ENCODE measurements at places on chromosomes 1 and 21. TPM values are rescaled to one million over a fixed set of nuclear protein-coding genes. Genes with fewer than 3 reads are reported as not detected.

DNA sequence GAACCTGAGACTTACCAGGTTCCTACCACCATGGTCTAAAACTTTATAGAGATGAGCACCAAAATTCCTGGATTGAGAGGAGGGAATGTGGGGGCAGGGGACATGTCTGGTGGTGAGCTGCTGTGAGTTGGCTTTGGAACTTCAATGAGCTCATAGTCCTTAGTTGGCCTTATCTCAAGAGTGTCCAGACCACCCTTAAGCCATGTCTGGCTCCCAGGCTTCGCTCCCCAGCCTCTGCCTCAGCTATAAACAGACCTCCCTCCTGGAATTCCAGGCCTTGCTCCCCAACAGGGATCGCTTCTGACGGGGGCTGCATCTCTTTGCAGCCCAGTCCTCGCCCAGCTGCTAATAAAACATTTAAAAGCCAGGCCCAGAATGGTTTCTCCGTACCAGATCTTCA, 19.5 kb downstream of the ATF3 start:
- DNase-seq, result no peak

Gene KCNA3
- 0.18 TPM for polyA plus RNA-seq

Gene BARHL2
- polyA plus RNA-seq, result not detected

GRCh38 chr1:162007466-162007865, 16.2 kb downstream of the OLFML2B start:
- no peak for DNase-seq

DNA sequence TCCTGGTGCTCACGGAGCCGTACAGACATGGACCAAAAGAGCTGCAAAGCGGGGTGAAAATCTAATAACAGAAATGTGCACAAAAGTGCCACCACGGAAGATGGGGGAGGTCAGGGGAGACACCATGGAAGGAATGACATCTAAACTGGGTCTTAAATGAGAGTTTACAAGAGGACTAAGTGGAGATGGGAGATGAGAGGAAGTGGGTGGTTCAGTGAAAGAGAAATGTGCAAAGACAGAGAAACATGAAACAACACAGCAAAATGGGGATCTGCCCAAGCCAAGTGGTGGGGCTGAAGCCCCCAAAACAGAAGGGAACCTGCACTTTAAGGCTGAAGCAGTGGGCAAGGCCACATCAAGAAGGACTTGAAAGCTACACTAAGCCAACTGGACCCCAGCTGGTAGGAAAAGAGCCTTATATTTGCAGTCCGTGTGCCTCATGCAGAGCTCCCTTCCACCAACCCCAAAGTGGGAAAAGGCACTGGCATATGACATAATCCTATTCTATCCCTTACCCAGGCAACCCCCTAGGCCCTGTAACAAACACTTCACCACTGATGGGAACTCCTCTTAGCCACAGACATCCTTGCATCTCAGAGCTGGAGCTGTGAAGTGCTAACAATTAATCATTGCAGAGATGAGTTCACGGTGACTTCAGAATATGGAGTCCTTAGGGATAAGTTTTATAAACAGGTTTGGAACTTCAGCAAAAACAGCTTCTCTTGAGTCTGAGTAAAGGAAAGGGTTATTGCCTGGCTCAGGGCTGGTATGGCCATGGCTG, 198.6 kb upstream of the EDN2 start:
- DNase-seq, result no peak

DNA sequence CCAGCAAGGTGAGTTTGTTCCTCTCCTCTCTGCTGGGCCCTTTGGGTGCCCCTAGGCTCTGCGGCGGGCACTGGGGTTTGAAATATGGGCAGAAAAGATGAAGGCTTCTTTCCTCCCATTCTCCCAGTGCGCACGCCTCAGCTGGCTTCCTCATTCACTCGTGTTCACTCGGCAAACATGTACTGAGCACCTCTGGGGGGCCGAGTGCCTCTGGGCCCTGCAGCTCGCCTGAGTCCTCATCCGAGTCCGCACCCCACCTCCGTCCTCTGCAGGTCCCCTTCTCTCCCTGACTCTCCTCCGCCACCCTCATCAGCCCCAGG, 98.5 kb upstream of the RUNX3 start:
- no peak for DNase-seq

Gene DMBX1
- not detected for polyA plus RNA-seq

DNA sequence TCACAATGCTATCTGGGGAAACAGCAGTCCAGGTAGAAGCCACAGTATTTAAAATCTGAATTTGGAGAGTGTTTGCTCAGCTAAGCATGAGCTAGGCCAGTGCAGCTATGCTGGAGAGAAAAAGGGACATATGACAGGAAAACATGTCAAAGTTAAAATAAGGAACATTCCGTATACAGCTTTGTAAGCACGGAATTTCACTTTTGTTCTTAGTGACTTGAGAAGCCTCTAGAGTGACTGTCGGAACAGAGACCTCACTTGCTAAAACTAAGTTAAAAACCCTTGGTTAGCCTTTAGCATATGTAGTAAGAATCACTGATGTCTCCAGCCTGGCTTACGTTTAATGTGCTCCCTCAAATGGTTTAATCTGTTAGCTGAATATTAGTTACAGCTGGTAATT, 661.7 kb downstream of the KCNT2 start:
- DNase-seq, result no peak

DNA sequence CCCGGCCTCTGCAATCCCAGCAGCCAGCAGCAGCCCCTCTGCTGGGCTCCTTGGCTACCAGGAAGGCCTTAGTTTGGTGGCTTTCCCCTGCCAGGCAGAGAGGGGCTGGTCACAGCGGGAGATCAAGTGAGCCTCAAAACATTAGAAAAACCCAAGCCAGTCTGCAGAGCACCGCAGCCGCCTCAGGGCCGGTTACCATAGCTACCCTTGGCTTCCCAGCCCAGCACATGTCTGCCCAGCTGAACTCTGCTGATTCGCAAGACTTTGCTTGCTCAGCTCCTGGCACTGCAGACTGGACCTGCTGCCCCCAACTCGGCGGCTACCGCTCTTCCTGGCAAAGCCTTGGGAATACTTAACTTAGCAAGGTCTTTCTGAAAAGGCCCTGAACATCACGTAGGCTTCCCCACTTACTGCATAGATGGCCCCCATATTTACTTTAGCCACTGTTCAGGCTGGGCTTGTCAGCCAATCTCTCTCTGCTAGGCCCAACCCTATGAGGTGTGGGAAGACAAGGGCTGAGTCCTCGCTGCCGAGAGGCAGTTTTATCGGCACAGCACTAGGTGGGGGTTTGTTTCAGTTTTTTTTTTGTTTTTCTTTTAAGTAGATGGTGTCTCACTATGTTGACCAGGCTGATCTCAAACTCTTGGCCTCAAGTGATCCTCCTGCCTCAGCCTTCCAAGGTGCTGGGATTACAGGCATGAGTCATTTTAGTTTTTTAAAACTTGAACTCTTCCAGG, 28.6 kb upstream of the PLEKHG5 start:
- DNase-seq, result peak; percentile 65

DNA sequence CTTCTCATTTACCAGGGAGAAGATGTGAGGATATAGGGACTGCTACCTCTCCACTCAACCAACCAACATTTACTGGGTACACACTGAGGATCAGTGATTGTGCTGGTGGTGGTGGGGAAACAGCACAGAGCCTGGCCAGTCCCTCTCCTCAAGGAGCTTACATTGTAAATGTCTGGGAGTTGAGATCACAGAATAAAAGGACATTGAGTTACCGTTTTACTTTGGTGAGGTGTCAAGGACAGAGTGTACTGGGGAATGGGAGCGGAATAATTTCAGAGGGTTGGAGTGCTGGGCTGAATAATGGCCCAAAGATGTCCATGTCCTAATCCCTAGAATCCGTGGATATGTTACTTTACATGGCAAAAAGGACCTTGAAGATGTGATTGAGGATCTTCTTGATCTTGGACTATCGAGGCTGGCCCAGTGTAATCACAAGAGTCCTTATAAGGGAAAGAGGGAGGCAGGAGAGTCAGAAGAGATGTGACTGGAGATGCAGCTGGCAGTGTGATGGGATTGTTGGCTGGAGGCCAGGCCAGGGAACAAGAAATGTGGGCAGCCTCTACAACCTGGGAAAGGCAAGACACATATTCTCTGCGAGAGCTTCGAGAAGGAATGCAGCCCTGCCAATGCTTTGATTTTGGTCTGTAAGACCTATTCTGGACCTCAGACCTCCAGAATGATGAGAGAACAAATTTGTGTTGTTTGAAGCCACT, 26.6 kb upstream of the RWDD3 start:
- no peak for DNase-seq

Gene SPRR1A
- not detected for polyA plus RNA-seq

DNA sequence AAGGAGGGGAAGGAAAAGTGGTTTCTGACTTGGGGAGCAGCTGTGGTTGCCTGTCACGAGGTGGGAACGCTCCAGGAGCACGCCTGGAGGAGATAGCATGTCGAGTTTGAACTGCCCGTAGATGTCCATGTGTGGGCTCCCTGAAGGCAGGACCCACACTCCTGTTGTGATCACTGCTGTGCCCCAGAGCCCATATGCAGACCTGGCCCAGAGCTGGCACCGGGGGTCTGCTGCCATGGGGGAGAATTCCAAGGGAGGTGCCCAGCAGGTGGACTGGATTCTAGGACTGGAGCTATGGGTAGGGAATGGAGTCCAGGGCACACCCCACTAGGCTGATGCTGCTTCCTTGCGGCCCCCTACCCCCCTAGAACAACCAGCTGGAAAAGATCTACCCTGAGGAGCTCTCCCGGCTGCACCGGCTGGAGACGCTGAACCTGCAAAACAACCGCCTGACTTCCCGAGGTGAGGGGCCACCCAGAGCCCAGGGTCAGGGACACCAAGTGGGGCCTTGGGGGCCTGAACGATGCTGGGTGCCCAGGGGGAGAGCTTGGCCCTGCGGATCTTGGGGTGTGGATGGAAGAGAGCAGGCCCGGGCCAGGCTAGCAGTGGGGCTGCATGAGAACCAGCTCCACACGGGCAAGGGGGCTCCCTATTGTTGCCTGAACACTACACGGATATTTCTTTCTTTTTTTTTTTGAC, 9.3 kb downstream of the PODN start:
- DNase-seq, result no peak

DNA sequence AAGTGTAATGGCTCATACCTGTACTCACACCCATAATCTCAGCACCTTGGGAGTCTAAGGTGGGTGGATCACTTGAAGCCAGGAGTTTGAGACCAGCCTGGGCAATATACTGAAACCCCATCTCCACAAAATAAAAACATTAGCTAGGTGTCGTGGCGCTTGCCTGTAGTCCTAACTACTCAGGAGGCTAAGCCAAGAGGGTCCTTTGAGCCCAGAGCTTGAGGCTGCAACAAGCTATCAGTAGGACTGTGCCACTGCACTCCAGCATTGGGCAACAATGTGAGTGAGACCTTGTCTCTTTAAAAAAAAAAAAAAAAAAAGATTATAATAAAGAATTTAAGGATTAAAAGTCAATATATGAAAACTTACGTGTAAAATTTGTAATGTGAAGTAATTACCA, 11.7 kb downstream of the BPNT1 start:
- DNase-seq, result no peak

DNA sequence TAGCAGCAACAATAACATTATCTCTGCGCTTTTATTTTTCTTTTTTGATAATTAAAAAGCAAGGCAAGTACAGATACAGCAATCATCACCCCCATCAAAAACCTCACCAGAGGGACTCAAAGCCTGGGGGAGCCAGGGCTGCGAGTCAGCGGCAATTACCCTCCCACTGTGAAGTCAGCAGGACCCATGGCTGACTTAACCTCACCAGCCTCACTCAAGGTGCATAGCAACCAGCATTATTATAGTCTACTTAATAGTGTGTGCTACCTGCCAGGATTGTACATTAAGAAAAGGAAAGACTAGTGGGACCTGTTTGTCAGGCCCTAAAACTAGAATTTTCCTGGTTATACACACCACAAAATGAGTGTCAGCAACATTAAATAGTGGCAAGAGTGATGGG, 28.9 kb upstream of the SERBP1 start:
- DNase-seq, result no peak

DNA sequence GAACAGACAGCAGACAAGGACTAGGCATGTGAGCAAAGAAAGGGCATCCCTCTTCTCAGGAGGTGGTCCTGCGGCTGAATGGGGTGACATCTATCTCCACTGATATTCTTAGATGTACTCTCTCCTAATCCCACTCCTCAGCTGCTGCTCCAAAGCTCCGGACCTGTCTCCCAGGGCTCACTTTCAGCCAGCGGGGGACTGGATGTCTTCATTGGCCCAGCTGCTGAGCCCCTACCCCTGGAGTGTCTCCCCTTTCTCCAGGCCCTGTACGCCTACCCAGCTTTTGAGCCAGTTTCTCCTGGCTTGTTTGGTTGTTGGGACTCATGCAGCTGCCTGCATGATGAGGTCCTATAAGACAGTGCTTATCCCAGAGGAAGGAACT, 28.8 kb upstream of the CSF1 start:
- DNase-seq, result no peak

DNA sequence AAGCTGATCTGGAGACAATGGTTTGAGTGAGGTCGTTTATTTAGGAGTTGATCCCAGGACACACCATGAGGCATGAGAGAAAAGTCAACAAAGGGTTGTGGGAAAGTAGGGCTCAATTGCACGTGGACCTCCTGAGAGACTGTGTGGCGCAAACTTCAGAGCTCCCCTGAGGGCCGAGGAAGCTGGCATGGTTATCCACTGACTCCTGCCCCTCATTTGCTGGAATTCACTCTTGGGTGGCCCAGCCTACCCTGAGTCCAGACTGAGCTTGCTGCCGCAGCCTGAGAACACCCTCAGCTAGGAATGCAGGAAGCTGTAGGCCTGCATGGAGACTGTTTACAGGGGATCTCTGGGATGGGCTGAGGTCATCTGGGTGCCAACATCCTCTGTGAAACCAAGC, 301.0 kb downstream of the RWDD3 start:
- DNase-seq, result no peak

GRCh38 chr1:150121236-150121862, 28.4 kb upstream of the PLEKHO1 start:
- DNase-seq, result no peak

Gene LIPI
- polyA plus RNA-seq, result 0.12 TPM

DNA sequence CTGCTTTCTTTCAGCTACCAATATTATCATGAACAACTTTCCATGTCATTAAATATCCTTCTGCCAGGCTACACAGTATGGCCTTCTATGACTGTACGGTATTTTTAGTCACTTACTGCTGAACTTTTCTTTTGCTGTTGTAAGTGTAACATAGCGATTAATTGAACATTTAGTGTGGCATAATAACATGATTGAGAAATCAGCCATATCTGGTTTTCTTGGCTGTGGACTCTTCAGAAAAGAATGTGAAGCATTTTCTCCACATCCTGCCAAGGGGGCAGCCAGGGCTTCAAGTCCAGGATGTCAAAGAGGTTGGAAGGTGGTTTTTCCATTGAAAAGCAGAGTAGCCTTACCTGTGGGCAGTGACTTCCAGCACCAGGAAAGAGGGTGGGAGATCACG, 8.8 kb upstream of the AHCYL1 start:
- no peak for DNase-seq

Gene PEX10
- polyA plus RNA-seq, result 22.9 TPM

Gene IL19
- polyA plus RNA-seq, result not detected

Gene PCP4
- polyA plus RNA-seq, result 1.9 TPM

DNA sequence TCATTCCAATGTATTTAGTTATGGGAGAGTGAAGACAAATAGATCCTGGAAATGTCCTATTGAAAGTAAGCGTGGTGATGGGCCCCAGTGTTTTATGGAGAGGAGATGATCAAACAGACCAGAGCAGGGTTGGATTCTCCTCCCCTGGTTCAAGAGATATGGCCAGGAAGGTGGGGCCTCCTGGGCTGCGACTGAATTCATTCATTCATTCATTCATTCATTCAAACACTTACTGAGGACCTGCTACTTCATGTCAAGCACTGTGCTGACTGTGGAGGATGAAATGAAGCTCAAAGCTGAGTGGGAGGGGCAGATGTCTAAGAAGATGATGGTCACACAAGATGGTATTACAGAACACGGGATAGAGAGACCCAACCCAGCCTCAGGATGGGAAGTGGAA, 71.5 kb upstream of the TNR start:
- no peak for DNase-seq

Gene GAS5
- 565 TPM for polyA plus RNA-seq

Gene REN
- polyA plus RNA-seq, result not detected

Measured in hindlimb muscle (tissue), 1 donor.